Panc1 (cell line): ENCODE measurements at places on chromosomes 7 and 10. TPM values are rescaled to one million over a fixed set of nuclear protein-coding genes. Genes with fewer than 3 reads are reported as not detected.

The PON3 gene
- total RNA-seq, result 1.2 TPM

The FOXP2 gene
- total RNA-seq, result 0.54 TPM

The ZNF394 gene
- total RNA-seq, result 20.0 TPM

The CLDN3 gene
- total RNA-seq, result 16.8 TPM

The C10orf105 gene
- total RNA-seq, result not detected

The ELFN1 gene
- 39.0 TPM for total RNA-seq

DNA sequence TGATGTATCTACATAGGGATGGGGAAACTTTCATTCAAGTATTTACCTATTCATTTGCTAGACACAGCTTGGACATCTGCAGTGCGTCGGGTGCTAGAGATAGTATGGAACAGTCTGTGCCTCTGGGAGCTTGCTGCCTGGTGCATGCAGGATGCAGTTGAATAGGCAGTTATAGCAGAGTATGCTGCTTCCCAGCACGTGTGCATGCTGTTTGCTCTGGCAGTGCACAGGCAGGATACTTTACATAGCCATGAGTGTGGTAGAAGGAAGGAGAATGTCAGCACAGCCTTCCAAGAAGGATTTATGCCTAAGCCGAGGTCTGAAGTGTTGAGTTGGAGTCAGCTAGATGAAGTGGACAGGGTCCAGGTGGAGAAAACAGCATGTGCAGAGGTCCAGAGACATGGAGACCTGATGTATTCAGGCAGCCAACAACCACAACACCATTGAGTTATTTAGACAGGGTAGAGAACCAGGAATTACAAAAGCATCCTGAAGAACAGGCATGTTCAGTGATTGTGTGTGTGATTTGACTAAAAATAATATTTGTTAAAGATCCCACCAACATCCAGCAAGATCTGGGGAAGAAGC lies 8.1 kb downstream of the MAP3K8 start:
- no peak overlapping the region for H3K27ac ChIP-seq
- no peak overlapping the region for H3K4me3 ChIP-seq
- no peaks in the 10 kb centered on the region for H3K27me3 ChIP-seq
- no peaks in the 10 kb centered on the region for H3K36me3 ChIP-seq
- peaks cover 10% of the 10 kb centered on the region for H3K4me1 ChIP-seq

DNA sequence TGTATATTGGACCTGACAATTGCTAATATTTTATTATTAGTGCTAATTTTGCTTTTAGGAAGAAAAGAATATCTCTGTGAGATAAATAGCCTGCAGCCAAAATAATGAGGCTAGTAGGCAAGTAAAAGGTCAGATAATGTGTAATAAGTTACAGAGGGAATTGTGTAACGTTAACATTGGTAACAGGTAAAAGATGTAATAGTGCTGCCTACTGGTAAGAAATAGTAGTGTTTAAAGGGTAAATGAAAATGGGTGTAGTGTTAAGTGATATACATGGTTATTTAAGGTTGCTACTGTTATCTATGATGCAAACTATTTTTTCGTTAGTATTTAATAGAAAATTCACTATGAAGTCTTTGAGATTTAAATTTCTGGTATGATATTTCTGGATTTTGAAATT lies 9.2 kb upstream of the FOXP2 start:
- H3K36me3 ChIP-seq, result no peaks in the 10 kb centered on the region
- no peaks in the 10 kb centered on the region for H3K27me3 ChIP-seq
- H3K27ac ChIP-seq, result no peak overlapping the region

DNA sequence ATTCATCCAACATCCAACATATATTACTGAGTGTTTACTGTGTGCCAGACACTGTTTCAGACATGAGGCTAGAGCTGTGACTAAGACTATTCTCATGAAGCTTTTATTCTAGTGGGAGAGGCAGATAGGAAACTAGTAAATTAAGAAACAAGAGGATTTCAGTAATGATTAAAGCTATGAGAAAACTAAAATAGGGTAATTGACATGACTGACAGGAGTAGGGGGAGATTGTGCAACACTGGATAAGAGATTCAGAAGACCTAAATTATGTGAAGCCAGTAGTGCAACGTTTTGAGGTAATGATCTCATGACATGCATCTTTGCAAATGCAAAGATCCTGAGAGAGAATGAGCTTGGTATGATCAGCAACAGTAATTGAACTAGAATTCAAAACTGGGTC lies 48.6 kb upstream of the MKLN1 start:
- no peak overlapping the region for H3K27ac ChIP-seq
- H3K4me3 ChIP-seq, result no peak overlapping the region
- no peaks in the 10 kb centered on the region for H3K36me3 ChIP-seq
- H3K27me3 ChIP-seq, result no peaks in the 10 kb centered on the region
- H3K4me1 ChIP-seq, result no peaks in the 10 kb centered on the region
- no peak for DNase-seq

DNA sequence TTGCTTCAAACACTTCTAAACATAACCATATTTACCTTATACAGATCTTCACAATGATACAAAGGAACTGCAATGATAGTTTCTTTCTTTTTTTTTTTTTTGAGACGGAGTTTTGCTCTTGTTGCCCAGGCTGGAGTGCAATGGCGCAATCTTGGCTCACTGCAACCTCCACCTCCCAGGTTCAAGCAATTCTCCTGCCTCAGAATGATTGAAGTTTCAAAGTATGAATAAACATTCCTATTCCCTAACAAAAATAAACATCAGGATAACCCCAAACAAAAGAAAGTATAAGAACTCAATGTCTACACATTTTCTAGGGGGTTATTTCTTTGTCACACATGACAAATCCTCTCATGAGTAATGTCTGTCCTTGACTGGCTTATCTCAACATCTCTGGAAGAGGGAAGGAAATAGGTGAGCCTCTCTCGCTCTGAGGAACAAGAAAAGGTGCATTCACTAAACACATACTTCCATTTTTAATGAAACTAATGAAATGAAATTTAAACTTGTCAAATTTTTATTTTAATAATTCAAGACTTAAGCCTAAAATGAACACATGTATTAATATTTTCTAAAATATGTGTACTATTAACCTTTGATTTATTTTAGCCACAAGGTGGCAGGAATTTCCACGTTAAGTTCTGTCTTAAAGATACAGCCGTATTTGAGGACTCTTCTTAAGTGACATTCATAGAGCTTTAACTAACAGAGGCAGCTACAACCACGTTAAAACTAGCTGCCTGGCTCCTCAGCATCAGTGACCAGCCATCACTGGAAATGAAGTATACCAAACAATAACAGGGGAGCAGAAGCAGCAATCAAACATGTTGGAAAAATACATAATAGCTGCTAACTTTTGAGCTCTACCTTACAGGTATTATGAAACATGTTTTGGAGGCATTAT lies 58.3 kb downstream of the MALSU1 start:
- H3K4me1 ChIP-seq, result peaks cover 67% of the 10 kb centered on the region
- peak overlapping the region; percentile 85 for H3K27ac ChIP-seq
- H3K4me3 ChIP-seq, result no peak overlapping the region
- H3K36me3 ChIP-seq, result 0 out of 2 replicates have a peak, but pooled peaks cover 4% of the 10 kb centered on the region

DNA sequence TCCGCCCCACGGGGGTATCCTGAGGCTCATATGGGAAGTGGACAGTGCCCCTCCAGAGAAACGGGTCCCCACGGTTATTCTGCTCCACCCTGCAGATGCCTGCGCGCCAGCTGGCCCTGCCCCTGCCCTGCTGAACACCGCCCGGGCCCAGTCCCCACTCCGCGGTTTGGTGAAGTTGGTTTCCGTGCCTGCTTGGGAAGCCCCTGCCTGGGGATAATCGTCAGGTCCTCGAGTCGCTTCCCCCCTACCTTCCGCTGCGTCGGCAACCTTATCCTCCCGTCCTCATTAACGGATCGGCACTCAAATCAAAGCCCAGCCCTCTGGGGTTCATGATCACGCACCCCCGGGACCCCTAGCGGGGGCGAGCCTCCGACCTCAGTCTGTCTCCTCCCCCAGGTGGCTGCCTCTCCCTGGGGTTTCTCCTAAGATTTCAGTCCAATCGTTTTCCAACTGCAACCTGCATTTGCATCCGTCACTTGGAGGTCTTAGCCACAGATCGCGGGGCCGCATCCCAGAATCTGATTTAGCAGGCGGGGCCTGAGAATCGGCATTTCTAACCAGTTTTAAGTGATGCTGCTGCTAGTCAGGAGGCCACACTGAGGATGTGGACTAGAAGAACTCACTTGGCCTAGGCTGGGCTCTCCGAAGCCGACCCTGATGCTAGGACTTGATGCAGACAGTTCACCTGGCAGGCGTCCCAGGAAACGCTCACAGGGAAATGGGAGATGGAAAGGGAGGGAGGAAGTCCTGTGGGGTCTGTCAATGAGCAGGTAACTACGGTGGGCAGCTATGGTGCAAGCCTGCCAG lies 27.6 kb downstream of the WDR86 start:
- H3K36me3 ChIP-seq, result no peaks in the 10 kb centered on the region
- no peak overlapping the region for H3K27ac ChIP-seq
- no peaks in the 10 kb centered on the region for H3K27me3 ChIP-seq
- no peak for DNase-seq

DNA sequence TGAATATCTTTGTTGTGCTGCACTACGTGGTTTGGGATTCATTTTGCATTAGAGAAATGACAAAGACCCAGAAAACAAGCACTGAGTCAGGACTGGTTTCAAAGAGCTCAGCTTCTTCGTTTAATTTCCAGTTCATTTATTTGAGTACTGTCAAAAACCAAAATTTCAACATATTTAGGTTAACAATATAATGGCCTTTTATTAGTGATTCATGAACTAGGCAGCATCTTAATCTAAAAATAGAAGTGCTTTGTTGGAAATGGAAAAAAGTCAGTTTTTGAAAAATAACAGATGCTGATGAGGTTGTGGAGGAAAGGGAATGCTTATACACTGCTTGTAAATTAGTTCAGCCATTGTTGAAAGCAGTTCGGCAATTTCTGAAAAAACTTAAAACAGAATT lies 856.4 kb downstream of the LRMDA start:
- H3K27me3 ChIP-seq, result no peaks in the 10 kb centered on the region
- no peaks in the 10 kb centered on the region for H3K4me1 ChIP-seq
- no peaks in the 10 kb centered on the region for H3K36me3 ChIP-seq
- no peak overlapping the region for H3K27ac ChIP-seq
- H3K4me3 ChIP-seq, result no peak overlapping the region

DNA sequence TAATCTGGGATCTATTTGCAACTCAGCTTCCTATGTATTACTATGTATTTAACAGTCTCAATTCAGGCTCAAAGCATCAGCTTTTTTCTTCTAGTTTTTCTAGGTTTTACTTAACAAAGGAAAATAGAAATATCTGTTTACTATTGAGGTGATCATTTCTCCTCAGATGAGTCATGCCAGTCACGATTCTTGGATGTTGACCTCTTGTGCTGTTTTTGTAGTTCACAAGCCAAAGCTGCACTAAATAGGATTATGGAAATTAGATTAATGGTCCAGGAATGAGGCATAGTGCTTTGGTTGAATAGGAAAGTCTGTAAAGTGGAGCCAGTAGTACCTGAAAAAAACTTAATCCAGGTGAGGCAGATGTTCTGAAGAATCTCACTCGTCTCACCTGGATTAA lies 198.3 kb upstream of the KAT6B start:
- no peaks in the 10 kb centered on the region for H3K27me3 ChIP-seq
- H3K27ac ChIP-seq, result no peak overlapping the region
- no peaks in the 10 kb centered on the region for H3K4me1 ChIP-seq
- DNase-seq, result no peak
- no peaks in the 10 kb centered on the region for H3K36me3 ChIP-seq

DNA sequence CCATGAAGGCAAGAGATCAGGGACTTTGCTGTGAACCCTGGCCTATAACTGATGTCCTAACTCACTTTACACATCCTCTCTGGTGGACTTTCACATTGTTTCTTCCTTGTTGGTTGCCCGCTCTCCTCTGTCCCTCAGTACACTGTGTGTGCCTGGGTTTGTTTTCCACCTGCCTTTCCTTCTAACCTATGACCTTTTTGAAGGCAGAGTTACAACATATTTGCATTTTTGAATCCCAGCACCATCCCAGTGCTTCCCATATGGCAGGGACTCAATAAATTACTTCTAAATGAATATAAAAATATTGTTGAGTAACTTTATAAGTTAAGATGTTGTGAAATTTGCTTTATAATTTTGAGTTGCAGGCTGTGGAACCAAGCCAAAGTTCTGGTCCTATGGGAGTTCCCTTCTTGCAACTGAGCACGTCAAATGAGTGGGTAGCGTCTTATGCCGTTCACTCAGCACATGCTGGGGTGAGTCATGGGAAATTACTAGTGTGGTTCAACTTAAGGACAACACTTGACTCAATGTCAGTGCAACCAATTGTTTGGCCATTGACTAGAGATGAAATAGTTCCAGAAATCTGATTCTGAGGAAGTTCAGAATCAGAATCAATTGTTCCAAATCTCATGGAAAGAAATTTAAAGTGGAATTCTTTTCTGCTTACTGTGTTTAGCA lies 250.9 kb downstream of the TWIST1 start:
- DNase-seq, result peak; percentile 45
- H3K36me3 ChIP-seq, result no peaks in the 10 kb centered on the region
- H3K4me3 ChIP-seq, result no peak overlapping the region
- no peaks in the 10 kb centered on the region for H3K4me1 ChIP-seq
- H3K27me3 ChIP-seq, result no peaks in the 10 kb centered on the region
- no peak overlapping the region for H3K27ac ChIP-seq

GRCh38 chr7:134452991-134453473 lies 5.9 kb downstream of the AKR1B1 start:
- no peaks in the 10 kb centered on the region for H3K4me1 ChIP-seq
- H3K36me3 ChIP-seq, result no peaks in the 10 kb centered on the region
- H3K27me3 ChIP-seq, result no peaks in the 10 kb centered on the region

- H3K4me1 ChIP-seq, result no peaks in the 10 kb centered on the region
- no peaks in the 10 kb centered on the region for H3K36me3 ChIP-seq
- H3K4me3 ChIP-seq, result no peak overlapping the region
- no peak for DNase-seq
These were observed 82.6 kb upstream of the THSD7A start for GRCh38 chr7:11914645-11915044.
